ENCODE measurements at places on chromosomes 5 and 9. TPM values are rescaled to one million over a fixed set of nuclear protein-coding genes. Genes with fewer than 3 reads are reported as not detected.

The IRX4 gene
- polyA plus RNA-seq, result not detected

The CDH9 gene
- 0.13 TPM for polyA plus RNA-seq

The DIRAS2 gene
- 0.57 TPM for polyA plus RNA-seq

The PHF24 gene
- polyA plus RNA-seq, result 0.27 TPM

The STPG3 gene
- polyA plus RNA-seq, result 0.98 TPM

The PCDHA9 gene
- polyA plus RNA-seq, result 0.05 TPM

Data from right lung (tissue), 10 donors.